ENCODE measurements at places on chromosomes 6 and 20.

DNA sequence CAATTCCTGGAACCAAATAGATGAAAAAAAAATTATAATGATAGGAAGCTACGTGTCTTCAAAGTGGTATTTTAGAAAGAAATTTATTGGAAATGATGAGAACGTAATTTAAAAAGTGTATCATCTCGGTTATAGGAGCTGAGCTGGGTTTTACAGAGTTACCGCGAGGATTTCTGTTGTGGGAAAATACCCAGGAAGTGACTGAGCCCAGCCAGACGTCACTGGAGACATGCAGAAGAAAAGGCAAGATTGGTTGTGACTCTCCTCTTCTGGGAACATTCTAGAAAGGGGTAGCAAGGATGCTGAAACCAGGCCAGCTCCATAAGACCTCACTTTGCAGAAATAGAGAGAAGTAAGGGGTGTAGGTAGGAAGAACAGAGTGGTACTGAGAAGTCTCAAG is 95.9 kb upstream of the ADGRF1 start:
- DNase-seq: no peak

GRCh38 chr20:4300921-4301320 is 285.6 kb upstream of the RNF24 start:
- no peak for DNase-seq

GRCh38 chr6:151690768-151691562 is 116.5 kb upstream of the ESR1 start:
- peak; percentile 32 for DNase-seq

- no peak for DNase-seq
Measured at GRCh38 chr6:147707524-147707923, 199.0 kb downstream of the SAMD5 start.

GRCh38 chr6:129605967-129606366 is 104.0 kb downstream of the ARHGAP18 start:
- DNase-seq: no peak

DNA sequence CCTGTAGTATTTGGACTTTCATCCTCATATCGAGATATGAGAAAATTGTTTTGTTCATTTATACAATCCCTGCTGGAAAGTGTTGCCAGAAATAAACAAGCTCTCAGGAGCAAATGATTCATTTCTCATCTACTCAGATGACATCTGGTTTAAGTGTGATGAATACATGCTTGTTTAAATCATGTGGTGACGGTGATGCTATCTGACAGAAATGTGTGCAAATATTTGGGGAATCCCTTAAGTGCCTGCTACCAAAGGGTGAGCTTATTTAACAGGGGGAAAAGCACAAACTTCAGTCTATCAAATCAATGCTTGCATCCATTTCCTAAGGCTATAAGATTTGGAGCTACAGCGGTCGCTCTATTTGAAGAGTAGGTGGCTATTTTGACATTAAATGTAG is 368.3 kb upstream of the SASH1 start:
- DNase-seq: no peak

DNA sequence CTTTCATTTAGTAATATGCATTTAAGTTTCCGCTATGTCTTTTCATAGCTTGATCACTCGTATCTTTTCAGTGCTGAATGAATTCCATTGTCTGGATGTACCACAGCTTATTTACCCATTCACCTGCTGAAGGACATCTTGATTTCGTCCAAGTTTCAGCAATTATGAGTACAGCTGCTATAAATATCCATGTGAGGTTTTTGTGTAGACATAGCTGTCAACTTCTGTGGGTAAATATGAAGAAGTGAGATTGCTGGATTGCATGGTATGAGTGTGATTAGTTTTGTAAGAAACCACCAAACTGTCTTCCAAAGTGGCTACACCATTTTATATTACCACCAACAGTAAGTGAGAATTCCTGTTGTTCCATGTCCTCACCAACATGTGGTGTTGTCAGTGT is 79.2 kb upstream of the STMND1 start:
- DNase-seq: no peak

DNA sequence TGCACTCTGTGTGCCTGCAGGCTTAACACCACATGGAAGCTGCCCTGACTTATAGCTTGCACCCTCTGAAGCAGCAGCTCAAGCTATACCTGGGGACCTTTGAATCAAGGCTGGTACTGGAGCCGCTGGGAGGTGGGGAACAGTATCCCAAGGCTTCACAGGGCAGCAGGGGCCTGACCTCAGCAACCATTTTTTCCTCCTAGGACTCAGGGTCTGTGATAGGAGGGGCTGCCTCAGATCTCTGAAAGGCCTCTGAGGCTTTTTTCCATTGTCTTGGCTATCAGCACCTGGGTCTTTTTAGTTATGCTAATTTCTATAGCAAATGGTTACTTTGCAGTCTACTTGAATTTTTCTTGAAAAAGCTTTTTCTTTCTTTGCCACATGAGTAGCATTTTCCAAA is 80.2 kb upstream of the OPRM1 start:
- DNase-seq: no peak

DNA sequence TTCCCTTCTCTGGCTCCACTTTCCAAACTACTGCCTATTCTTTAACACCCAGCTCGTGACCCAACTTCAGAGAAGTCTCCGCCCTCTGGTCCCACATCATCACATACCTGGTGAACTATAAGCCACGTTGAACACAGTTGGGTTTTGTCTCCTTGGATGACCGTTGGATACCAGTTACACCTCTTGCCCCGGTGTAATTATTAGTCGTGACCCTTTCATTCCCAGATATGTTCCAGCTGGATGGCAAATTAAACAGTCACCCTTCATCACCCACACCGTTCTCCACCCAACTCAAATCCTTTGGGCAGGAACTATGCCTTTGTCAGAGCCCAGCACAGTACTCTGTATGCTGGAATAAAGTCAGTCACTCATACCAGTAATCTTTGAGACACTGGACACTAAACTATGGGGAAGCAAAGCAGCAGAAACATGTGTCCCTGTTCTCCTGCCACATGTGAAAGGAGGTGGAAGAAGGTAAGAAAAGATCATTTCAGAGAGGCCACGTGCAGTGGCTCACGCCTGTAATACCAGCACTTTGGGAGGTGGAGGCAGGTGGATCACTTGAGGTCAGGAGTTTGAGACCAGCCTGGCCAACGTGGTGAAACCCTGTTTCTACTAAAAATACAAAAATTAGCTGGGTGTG is 22.5 kb downstream of the PLAGL2 start:
- DNase-seq: no peak

DNA sequence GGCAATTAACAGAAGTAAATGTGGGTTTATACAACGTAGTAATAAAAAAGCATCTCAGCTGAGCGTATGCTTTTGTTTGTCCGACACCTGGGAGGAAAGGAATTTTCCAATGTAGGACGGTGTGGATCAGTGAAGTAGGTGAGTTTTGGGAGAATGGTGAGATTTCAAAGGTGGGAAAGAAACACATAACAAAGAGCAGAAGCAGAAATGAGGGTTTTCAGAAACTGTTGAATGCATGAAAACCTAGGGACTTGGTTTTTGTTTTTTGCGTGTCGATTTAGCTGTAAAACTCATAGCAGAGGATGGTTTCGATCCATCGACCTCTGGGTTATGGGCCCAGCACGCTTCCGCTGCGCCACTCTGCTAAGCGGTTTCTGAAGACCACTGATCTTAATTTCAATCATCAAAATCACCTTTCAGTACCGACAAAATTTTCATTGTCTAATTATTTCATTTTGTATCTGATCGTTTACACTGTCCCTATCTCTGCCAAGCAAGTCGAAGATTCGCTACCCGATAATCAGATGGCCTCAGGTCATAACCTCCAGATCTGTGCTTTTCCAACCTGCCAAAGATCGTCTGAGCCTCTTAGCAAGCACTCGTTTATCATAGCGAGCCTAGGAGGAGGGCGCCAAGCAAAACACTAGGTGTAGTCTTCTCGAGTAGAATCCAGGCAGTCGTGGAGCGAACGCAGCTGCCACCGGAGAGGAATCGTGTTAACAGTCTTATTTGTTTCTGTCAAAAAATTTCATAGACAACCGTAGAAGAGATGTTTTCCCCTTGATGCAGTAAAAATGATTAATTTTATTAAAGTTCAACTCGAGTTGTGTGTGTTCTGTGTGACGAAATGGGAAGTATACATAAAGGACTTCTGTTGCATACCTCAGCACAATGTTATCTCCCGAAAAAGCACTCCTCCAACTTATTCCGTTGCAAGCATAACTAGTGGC is 20.9 kb upstream of the POM121L2 start:
- DNase-seq: peak; percentile 57

DNA sequence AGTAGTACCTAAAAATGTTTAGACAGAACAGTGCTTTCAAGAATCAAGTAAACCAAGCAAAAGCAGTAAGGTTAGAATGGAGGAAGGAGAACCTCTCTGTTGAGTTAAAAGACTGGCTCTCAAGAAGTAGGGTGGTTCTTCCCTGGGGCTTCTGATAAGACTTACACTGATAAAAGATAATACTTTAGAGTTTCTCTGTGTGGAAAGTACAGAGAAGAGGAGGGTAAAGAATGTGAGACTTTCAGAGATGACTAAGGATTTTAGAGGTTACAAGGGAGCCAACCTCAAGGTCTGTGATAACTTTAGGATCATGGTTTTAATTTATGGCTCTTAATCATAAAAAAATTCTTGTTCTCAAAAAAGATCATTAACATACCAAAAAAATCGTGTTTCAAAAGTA is 30.9 kb upstream of the ALDH8A1 start:
- no peak for DNase-seq

- no peak for DNase-seq
Measured at GRCh38 chr6:88573561-88573960, 389.9 kb downstream of the RNGTT start.

DNA sequence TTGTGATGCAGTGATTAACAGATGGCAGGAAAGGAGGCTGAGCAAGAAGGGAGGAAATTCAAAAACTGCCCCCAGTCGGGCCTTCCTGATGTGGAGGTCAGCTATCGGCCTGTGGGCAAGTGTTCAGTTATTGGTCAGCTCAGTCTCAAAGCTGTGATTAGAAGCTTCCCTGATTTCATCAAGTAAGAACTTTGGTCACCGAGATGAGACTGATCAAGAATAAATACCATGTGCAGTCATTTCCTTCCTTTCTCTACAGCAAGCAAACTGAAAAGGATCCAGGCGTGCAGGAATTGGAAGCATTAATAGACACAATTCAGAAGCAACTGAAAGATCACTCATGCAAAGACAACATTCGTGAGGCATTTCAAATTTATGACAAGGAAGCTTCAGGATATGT is 69.7 kb downstream of the EFHC1 start:
- no peak for DNase-seq

DNA sequence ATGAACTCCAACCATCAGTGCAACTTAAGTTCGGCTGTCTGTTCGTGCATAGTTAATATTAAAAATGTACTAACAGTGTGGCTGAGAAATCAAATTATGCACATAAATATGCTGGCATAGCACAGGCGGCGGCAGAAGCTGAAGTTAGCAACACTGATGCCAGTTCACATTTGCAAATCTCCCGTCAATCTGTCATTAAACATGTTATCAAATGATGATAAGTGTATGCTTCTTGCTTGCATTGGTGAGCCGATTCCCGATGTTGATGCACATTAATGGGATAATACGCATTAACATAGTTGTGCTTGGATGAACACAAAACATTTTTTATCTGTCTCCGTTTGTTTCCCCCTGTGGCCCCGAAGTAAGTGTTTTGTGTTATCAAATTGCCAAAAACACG is 309.4 kb downstream of the ZNF217 start:
- no peak for DNase-seq

DNA sequence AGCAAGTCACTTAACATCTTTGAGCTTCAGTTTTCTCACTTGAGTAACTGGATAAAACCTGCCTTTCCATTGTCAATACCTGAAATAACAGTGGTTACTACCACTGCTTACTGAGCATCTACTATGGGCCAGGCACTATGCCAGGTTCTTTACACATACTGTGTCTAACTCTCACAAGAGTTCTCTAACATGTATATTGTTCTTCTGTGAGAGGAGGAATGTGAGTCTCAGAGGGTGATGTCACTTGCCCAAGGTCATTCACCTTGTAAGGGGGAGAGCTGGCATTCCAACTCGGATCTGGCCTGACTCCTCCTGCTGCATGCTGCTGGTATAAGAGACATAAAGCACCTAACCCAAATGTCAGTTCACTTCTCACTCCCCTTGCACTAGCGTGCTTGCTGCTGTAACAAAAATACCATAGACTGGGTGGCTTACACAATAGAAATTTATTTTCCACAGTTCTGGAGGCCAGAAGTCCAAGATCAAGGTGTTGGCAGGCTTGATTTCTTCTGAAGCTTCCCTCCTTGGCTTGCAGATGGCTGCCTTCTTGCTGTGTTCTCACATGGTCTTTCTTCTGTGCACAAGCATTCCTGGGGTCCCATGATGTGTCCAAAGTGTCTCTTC is 21.9 kb upstream of the SGK2 start:
- DNase-seq: no peak

DNA sequence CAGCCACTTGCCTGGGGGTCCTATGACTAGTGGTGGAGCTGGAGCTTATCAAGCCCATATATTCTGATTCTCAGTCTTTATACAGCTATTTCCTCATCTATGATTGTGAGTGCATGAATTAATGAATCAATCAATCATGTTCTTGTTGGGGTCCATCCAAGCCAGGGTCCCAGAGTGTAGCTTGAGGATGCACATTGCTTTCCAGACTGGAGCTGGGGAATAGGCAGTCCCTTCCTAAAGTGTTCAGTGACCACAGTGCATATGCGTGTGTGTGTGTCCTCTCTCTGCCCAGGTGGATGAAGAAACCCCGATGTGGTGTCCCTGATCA is 25.1 kb downstream of the MMP24 start:
- no peak for DNase-seq

DNA sequence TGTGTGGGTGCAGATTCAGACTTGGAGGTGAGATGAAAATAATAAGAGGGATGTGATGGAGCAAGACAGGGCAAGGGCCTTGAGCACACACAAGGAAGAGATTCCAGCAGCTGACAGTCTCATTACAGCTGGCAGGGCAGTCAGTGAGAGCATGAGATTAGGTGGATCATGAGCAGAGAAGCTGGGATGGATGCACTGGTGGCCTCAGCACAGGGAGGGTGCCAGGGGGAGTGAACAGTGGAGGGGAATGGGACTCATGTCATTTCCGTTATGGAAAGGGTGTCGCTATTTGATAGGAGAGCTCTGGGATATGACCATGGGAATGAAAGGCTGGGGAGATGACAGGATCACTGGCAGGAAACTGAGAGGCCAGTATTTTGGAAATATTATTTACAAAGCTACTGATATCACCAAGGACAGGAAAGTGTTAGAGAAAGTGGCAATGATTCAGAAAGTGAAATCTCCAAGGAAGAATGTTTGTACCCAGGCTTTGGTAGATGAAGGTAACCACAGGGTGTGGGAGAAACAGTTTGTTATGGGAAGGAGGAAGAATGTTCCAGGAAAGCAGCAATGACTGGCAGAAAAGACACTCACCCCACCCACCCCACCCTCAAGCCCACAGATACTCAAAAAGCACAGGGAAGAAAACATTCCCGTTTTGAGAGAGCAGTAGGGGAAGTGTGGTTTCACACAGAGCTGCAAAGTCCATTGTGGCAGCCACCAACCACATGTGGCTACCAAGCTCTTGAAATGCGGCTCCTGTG is 214.7 kb upstream of the PROKR2 start:
- DNase-seq: no peak

- DNase-seq: no peak
Measured at GRCh38 chr20:50133041-50133440, 20.1 kb upstream of the UBE2V1 start.

GRCh38 chr6:113634352-113635163 is 222.6 kb upstream of the MARCKS start:
- peak; percentile 34 for DNase-seq

GRCh38 chr6:82741325-82741995 is 324.2 kb downstream of the UBE3D start:
- no peak for DNase-seq

- DNase-seq: no peak
Measured at GRCh38 chr6:39204646-39205244, 24.5 kb downstream of the KCNK5 start.
